ENCODE measurements at places on chromosomes 1 and 21.
A peak's percentile ranks its signal among the peaks of the same experiment; 100 is the strongest.

GRCh38 chr1:202659541-202659940, 50.7 kb downstream of the SYT2 start:
- DNase-seq, result no peak

- no peak for DNase-seq
Measured at GRCh38 chr1:41093826-41094225, 72.3 kb upstream of the SLFNL1 start.

DNA sequence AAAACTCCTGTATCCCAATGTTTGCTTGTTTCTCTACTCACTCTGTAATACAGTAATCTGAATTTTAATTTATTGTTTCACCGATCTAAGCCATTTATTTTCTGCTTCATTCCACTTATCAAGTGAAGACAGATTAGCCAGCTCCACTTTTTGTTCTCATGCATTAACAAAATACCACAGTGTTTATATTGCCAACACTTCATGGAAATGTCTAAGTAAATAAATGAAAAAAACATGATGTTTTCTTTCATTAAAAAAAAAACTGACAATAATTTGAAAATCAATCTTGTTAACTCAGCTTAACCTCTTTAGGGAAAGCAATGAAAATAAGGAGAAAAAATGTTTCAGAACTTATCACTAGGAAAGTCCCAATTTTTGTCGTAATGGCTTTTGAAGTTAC, 11.5 kb downstream of the ARHGAP29 start:
- DNase-seq, result no peak

DNA sequence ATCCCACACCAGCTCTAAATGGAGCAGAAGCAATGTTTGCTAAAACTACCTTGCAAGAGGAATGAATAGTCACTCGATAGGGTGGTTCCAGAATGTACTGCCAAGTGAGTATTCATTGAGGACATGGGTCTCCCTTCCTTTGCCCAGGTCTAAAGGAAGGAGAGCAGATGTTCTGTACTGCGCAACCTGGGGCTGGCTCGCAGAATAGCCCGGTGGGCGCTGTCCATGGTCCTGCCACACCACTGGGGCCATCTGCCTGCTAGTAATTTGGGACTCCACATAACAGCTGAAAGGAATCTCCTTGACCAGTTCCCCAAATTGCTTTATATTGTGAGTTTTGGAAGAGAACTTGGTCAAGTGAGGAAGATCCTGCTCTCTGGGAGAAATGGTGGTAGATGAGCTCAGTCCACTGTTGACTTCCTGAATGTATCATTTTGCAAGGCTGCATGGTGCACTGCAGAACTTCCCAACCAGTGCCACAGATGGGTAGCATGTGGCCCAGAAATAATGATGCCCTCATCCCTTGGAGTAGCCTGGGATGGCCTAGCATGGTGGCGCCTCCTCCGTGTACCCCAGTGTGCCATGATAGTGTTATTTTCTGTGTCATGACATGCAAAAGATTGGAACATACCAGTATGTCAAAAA, 5.7 kb downstream of the SLC6A17 start:
- DNase-seq, result peak; percentile 39

DNA sequence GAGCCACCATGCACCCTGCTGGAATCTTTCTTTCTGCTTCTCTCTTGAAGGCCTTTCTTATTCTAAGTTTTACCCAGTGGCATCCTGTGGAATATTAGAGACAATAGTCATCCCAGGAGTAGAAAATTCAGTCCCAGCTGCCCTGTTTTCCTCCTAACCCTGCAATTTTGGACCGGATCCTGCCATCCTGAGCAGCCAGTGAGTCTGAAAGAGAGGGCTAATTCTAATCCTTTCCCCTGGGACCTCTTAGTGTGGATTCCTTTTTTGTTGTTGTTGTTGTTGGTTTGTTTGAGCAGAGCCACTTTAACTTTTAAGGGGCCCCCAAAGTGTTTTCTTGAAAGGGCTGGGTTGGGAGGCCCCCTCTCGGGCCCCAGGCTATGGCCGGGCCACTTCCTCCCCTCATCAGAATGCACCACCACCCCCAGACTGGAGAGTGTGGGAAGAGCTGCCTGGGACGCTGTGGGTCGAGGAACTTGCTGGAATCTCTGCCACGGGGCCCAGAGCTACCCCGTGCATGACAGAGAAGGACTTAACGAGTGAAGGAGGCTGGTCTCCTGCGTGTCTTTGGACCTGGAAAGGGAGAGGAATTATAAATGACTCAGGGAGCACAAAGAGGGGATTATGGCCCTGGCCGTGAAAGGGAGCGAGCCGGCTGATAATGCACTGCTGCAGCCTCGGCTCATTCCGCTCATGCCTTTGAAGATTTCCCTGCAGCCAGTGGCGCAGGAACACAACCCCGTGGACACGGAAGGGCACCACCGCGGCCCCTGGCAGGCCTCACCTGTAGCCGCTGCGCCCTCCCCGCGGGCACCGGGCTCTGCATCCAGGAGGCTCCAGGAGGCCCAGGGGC, 81.0 kb upstream of the AKT3 start:
- DNase-seq, result no peak

GRCh38 chr1:205668951-205669340, 11.4 kb downstream of the SLC45A3 start:
- DNase-seq, result no peak

DNA sequence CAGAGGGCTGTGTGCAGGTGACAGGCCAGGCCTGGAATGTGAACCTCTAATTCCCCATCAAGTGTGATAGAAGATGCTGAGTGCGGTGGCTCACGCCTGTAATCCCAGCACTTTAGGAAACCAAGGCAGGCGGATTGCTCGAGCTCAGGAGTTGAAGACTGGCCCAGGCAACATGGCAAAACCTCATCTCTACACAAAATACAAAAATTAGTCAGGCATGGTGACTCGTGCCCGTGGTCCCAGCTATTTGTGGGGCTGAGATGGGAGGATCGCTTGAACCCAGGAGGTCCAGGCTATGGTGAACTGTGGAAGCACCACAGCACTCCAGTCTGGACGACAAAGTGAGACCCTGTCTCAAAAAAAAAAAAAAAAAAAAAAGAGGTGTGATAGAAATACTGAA, 40.1 kb upstream of the PUM1 start:
- no peak for DNase-seq

DNA sequence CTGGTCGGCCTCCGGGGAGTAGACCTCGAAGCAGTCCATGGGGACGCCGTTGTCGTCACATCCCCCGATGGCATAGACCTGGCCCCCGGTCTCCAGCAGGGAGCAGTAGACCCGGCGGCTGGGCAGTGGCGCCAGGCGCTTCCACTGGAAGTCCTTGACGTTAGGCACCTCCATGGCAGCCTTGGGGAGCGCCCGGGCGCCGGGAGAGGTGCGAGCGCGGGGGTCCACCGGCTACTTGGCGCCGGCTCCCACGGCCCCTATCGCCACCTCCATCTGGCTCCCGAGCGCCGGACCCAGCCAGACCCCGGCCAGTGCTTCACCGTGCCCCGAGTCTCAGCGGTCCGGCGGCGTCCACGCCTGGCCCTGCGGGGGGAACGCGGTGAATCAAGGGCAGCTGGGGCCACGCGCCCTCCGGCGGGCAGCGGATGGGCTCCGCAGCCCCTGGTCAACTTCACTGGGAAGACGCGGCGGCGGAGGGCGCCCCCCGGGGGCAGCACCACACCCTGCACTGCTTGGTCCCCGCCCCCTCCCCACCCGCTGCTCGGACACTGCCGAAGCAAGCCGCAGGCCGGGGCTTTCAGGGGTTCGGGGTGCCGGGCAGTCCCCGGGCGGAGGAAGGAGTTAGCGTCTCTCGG, 13.2 kb downstream of the KLHDC8A start:
- DNase-seq, result no peak

- no peak for DNase-seq
Measured at GRCh38 chr1:22490309-22490708, 38.7 kb downstream of the ZBTB40 start.

DNA sequence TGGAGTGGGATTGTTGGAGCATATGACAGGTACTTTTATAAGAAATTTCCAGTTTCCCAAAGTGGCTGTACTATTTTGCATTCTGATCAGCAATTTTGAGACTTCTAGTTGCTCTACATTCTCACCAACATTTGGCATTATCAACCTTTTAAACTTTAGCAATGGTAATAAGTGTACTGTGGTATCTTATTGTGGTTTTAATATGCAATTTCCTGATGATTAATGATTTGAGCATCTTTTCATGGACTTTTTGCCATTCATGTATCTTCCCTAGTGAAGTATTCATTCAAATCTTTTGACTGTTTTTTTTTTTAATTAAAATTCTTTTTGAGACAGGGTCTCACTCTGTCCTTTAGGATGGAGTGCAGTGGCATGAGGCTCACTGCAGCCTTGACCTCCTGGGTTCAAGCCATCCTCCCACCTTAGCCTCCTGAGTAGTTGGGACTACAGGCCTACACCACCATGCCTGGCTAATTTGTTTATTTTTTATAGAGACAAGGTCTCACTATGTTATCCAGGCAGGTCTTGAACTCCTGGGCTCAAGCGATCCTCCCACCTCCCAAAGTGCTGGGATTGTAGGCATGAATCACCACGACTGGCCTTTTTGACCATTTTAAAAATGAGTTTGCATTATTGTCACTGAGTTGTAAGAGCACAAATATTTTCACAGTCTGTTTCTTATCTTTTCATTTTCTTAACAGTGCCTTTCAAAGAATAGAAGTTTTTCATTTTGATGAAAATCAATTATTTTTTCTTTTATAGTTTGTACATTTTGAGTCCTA, 7.8 kb upstream of the SLC6A9 start:
- DNase-seq, result no peak

DNA sequence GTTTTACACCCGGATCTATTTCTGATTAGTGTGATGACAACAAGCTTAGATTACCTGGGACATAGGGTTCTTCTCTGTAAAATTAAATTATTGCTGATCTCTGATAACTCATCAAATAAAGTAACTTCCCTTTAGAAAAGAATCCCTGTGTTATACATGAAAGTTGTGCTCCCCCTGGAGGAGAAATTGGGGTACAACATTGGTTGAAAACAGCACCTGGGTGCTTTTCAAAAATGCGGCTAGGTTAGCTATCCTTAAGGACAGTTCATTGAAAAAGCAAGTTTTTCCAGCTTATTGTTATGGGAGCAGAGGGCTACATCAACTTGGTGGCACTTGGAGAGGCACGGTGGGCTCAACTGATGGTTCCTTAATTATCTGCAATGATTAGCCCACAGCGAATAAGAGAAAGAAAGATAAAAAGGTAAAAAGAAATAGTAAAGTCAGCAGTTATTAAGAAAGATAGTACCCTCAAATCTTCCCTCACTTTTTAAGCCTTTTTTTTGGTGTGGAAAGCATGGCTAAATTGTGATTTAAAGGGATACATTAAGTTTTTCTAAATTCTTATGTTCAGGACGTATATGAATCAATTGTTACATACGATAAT, 97.8 kb downstream of the FMN2 start:
- no peak for DNase-seq

DNA sequence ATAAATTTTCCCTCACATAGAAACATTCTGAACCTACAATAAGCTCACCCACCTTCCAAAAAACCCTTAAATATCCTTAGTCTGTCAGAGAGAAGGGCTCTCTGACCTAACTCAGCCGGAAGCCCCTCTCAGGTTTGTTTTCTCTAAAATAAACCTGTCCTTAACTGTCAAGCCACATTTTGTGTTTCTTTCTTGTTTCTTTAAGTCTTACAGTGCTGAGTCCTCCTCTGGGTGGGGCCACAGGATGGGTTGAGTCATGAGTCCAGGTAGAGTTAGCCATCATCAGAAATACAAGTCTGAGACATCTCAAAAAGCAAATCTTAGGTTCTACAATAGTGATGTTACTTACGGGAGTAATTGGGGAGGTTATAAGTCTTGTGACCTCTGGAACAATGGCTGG, 26.4 kb upstream of the SLC2A5 start:
- no peak for DNase-seq

GRCh38 chr1:174337000-174337681, 110.6 kb upstream of the GPR52 start:
- DNase-seq, result no peak

- DNase-seq, result no peak
Measured at GRCh38 chr1:57277681-57278080, 146.2 kb downstream of the DAB1 start.

GRCh38 chr1:159925719-159926078, 392 bp upstream of the TAGLN2 start:
- no peak for DNase-seq

DNA sequence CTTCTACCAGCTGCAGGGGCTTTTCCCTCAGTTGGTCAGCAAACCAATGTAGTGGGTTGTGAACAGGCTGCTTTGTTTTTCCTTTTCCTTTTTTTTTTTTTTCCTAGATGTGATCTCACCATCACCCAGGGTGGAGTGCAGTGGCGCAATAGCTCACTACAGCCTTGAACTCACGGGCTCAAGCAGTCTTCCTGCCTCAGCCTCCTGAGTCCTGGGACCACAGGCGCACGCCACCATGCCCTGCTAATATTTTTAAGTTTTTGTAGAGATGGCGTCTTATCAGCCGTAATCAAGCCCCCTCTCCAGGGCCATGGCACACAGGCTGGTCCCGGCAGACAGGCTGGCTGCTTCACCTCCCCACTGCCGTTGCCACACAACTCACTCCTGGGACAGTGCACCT, 3.4 kb upstream of the TRIM11 start:
- DNase-seq, result no peak

- no peak for DNase-seq
Measured at GRCh38 chr1:7524341-7525337, 246.5 kb upstream of the VAMP3 start.

GRCh38 chr1:214349008-214349407, 68.0 kb downstream of the SMYD2 start:
- DNase-seq, result no peak

DNA sequence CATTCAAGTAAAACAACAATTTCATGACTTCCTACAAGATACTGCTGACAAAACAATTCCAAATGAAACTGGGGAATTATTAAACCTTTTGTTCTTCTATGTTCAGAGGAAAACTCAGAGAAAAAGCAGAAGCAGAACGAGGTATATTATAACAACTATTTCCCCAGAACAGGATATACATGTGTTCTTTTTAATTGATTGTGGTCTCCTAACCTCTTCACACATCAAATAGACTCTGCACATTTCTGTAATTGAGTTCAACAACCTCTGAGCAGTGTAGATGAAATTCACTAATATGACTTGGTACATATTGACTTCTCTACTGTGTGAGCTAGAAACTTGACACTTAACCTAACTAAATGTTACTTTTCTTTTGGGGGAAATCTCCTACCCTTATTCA, 584.2 kb downstream of the NEGR1 start:
- no peak for DNase-seq

GRCh38 chr1:26791626-26792025, 3.9 kb downstream of the PIGV start:
- no peak for DNase-seq

DNA sequence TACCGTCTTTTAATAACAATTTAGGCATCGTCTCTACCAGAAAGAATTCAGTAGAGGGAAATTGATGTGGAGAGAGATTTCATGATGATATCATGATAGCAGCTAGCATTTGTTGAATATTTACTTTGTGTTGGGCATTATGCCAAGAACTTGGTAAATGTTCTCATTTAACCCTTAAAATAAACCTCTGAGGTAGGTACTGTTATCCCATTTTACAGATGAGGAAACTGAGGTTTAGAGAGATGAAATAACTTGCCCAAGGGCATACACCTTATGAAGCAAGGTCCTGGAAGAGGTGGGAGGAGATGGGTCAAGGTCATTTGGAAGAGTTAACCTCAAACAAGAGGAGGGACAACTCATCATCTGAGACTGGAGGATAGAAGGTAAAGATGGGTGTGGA, 34.8 kb downstream of the TSNAX start:
- no peak for DNase-seq

GRCh38 chr1:54028306-54029251, 10.6 kb upstream of the LDLRAD1 start:
- DNase-seq, result no peak

GRCh38 chr21:16777041-16777720, 735.7 kb upstream of the CXADR start:
- no peak for DNase-seq

GRCh38 chr21:17829472-17829871, 10.3 kb upstream of the C21orf91 start:
- DNase-seq, result no peak

Measured in CD4-positive, alpha-beta T cell treated with Interleukin-6 for 4 hours (primary cell).